HuH-7 (cell line): ENCODE measurements at places on chromosomes 5 and 9.

DNA sequence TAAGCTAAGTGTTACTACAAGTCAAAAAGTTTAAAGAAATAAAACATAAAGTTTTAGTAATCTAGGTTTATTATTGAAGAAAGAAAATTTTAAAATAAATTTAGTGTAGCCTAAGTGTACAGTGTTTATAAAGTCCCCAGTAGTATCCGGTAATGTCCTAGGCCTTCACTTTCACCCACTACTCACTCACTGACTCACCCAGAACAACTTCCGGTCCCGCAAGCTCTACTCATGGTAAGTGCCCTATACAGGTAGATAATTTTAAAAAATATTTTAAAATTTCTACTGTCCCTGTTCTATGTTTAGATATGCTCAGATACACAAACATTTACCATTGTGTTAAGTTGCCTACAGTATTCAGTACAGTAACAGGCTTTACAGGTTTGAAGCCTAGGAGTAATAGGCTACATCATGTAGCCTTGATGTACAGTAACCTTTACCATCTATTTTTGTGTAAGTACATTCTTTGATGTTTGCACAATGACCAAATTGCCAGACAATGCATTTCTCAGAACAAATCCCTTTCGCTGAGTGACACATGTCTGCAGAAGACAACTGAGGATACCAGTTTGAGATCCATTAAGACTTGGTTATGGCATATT, 253.6 kb downstream of the TRIM32 start:
- DNase-seq, result no peak

DNA sequence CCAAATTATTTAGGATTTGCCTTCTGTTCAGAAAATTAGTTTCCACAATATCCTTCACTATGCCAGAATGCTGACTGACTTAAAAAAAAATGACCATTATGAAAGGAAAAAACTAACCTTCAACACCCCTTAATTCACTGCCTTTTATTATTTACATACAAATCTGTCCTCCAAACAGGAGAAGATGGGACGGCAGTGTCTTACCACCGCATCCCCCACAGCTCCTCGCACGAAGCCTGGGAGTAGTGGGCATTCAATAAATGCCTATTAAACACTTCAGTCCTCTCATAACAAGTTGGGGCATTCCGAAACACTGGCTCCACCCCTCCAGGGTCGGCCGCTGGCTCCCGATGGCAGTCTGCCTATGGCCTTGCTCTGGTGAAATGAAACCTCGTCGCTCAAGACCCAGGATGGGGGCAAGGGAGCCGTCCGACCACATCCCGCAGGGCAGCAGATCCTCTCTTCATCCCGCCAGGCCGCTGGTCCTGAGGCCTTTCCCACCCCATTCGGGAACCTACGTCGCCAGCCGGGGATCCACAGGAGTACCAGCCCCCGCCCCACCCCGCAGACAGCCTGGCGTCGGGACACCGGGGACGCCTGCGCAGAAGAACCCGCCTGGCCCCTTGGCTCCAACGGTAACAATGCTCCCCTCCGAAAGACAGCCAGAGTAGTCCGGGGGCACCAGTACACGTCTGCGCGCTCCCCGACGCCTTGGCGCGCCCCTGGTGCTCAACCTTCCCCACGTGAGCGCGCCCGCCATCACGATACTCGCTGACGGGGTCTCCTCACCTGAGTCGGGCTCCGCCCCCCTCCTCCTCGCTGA, 613 bp downstream of the ZBTB5 start:
- no peak for DNase-seq

DNA sequence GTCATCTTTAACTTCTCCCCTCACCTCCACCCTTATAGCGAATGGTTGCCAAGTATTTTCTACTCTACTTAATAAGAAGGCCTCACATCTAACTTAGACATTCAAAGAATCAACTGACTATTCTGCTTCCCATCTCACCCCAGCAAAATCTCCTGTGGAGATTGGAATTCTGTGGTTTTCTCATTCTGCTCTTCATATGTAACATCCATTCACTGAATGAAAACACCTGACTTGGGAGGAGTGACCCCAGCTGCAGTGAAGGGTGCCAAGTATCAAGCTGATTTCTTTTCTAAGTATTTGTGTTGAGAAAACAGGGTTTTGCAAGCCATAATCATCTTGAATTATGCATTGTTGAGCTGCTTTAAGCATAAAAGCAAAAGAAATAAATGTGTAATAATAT, 42.5 kb upstream of the TAF1L start:
- no peak for DNase-seq

GRCh38 chr5:174559141-174559540, 165.2 kb upstream of the MSX2 start:
- no peak for DNase-seq

DNA sequence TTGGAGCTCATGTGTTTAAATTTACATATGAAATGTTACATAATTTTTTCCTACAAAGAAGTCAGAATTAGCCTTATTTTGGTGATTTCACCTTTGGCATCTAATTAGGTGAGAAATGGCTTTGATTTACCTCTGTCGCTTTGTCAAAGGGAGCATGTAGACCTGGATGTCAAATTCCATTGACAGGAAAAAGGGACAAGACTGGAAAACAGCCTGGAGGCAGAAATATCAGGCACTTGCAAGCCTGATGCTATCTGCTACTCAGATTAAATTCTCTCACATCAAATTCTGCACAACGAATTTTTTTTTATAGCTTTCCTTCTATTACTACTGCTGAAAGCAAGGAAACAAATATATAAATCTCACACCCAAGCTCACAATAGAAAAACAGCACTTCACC, 54.1 kb upstream of the CTNND2 start:
- no peak for DNase-seq

GRCh38 chr9:131885144-131885609, 145.3 kb upstream of the RAPGEF1 start:
- DNase-seq, result no peak

DNA sequence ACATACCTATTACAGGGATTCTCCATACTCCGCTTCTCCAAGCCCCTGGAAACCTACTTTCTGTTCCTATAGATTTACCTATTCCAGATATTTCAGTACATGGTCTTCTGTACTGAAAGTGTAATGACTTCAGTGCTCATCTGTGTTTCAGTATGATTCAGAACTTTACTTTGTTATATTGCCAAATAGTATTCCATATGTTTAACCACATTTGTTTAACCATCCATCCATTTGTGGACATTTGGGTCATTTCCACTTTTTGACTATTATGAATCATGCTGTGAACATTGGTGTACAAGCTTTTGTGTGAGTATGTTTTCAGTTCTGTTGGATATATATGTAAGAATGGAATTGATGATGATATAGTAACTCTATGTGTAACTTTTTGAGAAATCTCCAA, 188.9 kb downstream of the PDZD2 start:
- DNase-seq, result no peak
